ENCODE measurements at places on chromosomes 3 and 15. TPM values are rescaled to one million over a fixed set of nuclear protein-coding genes. Genes with fewer than 3 reads are reported as not detected.

DNA sequence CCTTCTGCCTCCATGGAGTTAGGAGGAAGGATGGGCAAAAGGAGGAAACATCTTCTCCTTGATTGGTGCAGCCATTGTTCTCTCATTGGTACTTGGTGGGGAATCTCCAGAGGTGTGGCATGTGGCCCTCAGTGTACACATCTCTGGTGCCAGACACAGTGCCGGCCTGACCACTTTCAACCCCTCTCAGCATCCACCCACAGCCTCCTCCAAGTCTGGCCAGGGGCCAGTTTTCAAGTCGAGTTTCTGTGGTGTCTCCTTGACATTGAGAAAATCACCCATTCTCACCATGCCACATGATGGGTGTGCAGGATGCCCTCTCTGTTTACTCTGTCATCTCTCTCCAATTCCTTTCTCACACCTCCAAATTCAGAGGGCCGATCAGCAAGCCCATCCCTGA, 12.8 kb upstream of the FSIP1 start:
- DNase-seq = no peak

GRCh38 chr3:23244324-23245041, 41.4 kb downstream of the UBE2E2 start:
- DNase-seq = no peak

DNA sequence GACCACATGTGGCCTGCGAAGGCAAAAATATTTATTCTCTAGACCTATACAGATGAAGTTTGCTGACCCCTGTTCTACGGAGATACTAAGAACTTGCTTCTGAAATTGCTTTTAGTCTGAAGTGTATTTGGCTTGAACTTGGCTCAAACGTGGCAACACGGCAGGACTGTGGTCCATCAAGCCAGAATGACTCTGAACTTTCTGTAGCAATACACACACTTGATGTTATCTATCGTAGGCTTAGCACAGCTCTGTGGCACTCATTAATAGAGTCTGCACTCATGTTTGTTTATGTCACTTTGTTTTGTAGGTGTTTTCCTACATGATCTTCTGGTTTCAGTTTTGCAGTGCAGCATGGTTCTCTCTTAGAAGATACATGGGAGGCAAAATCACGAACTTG, 298.1 kb downstream of the ADAMTS17 start:
- DNase-seq = peak; percentile 37

DNA sequence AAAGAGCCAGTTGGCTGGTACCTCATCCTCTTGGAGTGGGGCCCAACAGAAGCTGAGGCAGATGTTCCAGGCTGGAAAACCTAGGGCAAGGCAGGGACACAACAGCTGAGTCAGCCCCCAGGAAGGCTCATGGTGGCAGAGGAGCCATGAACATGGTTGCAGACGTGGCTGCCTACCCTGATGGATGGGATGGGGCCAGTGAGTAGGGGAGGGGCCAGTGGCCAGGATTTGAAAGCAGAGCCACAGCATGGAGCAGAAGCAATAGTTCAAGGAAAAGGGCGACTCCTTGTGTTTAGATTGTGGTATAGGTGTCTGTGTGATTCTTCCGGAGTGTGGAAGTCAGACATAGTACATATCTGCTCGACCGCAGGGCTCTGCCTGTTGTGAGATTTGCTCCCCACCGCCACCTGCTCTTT, 24.2 kb downstream of the PXYLP1 start:
- DNase-seq = peak; percentile 44

DNA sequence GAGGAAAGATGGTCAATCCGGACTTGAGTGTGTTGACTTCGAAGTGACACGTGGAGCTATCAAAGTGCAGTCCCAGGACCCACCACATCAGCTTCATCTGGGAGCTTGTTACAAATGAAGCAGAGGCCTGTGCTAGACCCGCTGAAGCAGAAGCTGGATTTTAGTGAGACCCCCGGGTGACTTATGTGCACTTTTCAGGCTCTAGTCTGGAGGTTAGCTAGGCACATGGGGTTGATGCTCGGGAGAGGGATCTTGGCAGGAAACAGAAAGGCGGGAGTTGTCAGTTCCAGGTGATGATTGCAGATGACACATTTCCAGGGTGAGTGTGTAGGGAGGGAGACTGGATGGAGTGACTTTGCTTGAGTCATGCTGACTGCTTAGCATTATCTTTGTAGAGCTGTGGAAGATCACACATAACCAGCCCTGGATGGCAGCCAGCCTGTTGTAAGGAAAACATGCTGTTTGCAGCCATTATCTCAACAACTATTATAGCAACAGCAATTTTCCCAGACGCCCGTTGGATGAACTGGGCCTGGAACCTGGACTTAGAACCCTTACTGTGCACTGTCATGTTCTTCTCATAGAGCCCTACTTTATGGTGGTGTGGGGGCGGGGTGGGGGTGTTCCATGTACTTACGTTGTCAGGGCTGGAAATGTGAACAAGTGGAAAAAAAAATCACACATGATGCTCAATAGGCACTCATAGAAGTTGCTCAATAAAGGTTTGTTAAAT, 122.4 kb downstream of the THSD4 start:
- DNase-seq = peak; percentile 15

- DNase-seq = no peak
These were observed 22.2 kb downstream of the IQSEC1 start for GRCh38 chr3:13051066-13051465.

GRCh38 chr3:132414841-132415240, 2.5 kb upstream of the DNAJC13 start:
- peak; percentile 38 for DNase-seq

DNA sequence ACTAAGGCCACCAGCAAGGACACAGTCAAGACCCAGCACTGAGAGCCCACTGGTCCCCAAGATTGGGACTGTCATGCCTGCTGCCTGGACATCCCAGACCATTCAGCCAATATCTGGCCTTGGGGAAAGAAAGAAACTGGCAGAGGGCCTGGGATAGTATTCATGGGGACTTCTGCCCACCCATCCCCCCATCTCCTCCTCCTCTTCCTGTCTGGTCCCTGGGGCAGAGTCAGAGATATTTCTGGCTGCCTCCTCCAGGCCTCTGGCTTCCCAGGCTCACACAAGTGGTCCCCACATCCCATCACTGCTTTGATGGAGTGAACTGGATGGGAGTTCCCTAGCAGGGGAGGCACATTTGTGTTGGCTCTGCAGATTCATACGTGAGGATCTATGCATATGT, 4.2 kb upstream of the RASL12 start:
- peak; percentile 81 for DNase-seq

TRAK1 gene
- 37.3 TPM for polyA plus RNA-seq

FBXW12 gene
- polyA plus RNA-seq = not detected

CLDN16 gene
- polyA plus RNA-seq = not detected

AHSG gene
- polyA plus RNA-seq = 0.59 TPM
